Fibroblast of skin of left biceps (primary cell): ENCODE measurements at places on chromosomes 7 and 10.
A peak's percentile ranks its signal among the peaks of the same experiment; 100 is the strongest.

GRCh38 chr10:43225004-43225786, 41.7 kb downstream of the RASGEF1A start:
- DNase-seq: no peak

DNA sequence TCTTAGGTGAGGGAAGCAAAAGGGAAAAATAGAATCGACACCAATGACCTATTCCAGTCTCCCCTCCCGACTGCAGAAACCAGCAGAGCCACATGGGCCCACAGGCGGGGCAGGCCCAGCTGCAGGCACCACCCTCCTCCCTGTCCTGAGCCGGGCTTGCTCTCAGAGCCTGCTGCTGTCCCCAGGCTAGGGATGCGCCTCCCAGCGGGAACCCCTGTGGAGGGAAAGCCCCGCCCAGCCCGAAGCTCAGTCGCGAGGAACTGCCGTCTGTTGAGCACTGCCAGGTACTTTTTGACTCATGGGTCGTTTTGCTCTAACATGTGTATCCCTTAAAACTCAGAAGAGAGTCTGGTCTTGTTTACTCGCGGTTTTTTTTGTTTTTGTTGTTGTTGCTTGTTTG, 124.5 kb upstream of the RET start:
- DNase-seq: no peak

DNA sequence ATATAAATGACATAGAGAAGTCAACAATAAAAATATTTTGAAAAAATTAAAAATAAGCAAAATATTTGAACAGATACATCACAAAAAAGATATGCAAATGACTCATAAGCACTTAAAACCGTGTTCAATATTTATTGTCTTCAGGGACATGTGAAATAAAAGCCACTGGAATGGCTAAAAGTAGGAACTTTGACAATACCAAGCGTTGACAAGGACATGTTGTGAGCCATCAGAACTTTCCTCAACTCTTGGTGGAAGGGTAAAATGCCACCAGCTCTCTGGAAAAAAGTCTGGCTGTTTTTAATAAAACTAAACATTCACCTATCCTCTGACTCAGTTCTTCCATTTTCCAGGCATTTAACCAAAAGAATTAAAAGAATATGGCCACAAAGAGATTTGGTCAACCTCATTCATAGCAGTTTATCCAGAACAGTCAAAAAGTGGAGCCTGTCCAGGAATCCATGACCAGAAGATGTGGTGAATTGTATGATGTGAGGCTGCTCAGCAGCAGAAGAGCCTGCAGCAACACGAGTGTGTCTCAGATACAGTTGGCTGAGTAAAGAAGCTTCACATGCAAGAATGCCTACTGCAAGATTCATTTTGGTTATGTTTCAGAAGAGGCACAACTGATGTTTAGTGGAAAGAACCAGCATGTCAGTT, 7.1 kb upstream of the KLF6 start:
- peak; percentile 73 for DNase-seq

- DNase-seq: no peak
Measured at GRCh38 chr10:121080281-121080891, 229.2 kb downstream of the WDR11 start.

DNA sequence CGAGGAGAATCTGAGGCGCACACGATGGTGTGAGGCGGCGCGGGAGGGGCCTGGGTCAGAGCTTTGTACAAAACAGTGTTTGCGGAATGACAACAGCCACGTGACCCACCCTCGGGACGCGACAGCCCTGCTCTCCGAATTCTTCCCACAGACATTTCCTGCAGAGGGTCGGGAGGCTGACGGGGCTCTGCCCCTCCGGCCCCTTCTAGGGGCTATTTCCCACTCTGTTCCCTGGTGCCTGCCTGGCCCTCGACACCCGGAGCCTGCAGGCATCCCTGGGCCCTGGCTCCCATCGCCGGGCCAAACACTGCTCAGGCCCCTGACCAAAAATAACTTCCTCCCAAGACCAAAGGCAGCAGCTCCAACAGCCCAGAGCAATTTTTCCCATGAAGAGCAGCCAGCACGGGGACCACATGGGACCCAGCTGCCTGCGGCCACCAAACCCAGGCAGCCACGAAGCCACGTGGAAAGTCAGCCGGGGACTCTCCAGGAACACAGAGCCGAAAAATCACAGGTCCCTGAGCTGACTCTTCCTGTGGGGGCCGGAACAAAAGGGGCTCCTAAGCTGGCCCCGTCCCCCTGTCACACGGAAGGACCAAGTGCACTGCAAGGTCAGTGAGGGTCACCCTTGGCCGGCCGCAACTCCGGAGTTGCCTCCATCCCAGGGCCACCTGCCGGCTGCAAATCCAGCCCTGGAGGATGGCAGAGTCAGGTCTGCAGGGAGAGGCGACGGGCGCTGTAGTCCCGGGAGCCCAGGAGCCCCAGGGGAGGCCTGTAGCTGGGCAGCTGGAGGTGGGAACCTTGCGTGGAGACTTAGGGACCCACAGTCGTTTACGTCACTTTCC, 42.0 kb downstream of the PAPOLB start:
- DNase-seq: no peak

DNA sequence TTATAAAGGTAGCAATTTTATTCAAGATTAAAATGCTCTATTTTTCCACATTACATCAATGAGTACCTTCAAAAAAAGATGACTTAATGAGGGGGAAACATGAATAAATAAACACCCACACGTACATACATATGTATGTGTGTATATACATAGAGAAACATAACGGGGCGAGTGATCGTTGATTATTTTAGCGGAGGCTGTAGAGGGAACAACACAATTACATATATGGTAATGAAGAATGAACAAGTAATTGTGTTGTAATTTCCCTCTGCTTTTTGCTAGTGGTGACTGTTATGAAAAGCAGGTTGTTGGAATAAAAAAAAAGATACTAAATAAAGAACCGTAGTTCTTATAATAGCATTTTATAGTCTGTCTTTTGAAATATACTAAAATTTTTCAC, 63.2 kb downstream of the CACNB2 start:
- no peak for DNase-seq

DNA sequence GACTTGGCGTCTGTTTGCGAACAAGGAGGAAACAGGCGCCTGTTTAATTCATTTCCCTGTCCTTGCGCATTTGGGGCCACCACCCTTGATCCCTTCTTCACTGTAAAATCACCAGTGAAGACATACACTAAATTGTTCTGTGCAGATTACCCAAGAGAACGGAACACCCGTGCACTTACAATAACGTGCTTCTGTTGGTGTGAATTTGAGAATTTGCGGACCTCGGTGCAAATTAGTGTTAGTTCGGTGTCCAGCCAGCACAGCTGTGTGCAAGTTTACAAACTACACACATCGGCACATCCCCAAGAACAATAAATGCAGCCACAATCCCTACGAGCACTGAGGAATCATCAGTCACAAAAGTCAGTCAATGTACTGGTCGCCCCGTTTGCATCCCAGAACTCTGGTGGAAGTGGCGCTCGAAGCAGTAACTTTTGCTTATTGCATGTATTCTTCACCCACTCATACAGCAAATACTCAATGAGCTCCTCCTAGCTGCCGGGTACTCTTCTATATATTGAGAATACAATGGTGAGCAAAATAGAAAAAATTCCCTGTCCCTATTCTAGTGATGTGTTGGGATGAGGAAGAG, 786 bp upstream of the CNOT4 start:
- no peak for DNase-seq

GRCh38 chr7:19587291-19587690, 121.5 kb downstream of the POLR1F start:
- no peak for DNase-seq

GRCh38 chr7:106026101-106026500, 63.0 kb downstream of the CDHR3 start:
- no peak for DNase-seq

DNA sequence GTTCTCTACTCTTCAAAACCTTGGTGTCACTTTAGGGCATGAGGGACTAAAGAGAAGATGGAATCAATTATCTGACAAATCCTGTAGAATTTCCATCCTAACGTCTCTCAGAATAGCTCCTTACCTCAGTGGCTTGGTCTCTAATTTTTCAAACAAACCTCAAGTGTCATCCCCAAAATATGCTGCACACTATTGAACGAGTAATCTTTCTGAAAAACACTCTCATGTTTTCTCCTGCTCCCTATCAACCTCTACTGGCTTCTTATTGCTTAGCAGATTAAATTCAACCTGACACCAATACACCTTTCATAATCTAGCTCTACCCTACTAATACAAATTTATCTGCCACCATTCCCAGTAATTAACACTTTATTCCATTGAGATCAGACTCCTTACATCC, 8.5 kb downstream of the CNOT4 start:
- DNase-seq: no peak

DNA sequence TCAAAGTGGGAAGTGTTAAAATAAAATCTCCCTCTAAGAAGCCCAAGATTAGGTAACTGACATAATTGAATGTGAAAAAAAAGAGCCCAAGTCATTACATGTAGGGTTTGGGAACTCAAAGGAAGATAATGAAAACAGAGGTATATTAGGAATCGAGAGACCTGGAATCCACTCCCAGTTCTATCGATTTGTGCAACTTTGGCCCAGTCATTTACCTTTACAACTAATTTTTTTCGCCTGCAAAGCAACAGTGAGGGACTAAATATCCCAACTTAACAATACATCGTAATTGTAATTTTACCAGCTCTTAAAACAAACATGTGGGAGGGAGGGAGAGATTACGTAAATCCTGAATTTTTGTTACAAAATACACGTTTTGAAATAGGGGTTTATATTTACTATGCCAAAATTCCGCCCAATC, 1.4 kb downstream of the MINDY3 start:
- no peak for DNase-seq

- no peak for DNase-seq
Measured at GRCh38 chr7:149735181-149735602, 38.2 kb downstream of the ZNF467 start.

- DNase-seq: no peak
Measured at GRCh38 chr10:117264782-117265181, 23.9 kb downstream of the SLC18A2 start.

- no peak for DNase-seq
Measured at GRCh38 chr7:102983602-102984001, 70.8 kb downstream of the LRRC17 start.

DNA sequence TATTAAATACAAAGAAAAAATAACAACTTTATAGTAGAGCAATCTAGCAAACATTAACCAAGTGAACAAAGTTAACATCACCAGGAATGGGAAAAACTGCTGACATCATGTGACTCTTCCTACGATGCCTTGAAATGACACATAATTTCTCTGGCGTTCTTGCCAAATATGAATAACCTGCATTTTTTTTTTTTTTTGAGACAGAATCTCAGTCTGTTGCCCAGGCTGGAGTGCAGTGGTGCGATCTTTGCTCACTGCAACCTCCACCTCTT, 126.5 kb upstream of the VKORC1L1 start:
- no peak for DNase-seq
